ENCODE measurements at places on chromosomes 1 and 21.

DNA sequence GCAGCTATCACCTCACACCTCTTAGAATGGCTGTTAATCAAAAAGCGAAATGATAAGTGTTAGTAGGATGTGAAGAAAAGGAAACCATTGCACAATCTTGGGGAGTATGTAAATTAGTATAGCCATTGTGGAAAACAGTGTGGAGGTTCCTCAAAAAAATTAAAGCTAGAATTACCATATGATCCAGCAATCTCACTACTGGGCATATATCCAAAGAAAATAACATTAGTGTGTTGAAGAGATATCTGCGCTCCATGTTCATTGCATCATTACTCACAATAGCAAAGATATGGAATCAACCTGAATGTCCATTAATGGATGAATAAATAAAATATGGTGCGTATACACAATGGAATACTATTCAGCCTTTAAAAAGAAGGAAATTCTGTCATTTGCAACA lies 68.9 kb downstream of the SNRPE start:
- no peak for DNase-seq

DNA sequence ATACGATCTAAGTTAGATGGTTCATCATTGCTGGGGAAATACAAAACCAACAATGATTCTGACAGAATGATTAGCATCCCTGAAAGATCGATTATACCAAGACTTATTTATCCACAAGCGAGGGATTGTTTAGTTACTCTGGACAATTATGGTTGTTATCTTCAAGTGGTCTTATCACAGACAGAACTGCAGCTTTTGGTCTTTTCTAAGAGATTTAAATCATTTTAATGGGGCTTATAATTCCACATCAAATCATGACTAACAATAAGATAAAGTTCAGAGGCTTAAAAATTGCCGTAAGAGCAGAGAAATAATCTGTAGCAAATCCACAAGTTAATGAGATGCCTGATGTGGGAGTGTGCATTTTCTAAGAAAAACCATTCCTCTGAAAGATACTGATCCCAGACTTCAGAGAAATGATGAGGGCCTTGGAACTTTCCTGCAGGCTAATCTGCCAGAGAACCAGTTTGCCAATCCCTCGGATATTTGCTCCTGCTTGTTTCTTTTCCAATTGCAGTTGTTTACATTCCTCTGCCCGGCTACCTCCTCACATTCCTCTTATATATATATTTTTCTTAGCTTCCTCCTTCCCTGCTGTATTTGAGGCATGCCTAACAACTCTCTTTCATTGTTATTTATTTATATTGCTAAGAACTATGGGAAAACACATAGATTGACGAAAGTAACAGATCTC lies 134.8 kb downstream of the BACH1 start:
- DNase-seq, result no peak

DNA sequence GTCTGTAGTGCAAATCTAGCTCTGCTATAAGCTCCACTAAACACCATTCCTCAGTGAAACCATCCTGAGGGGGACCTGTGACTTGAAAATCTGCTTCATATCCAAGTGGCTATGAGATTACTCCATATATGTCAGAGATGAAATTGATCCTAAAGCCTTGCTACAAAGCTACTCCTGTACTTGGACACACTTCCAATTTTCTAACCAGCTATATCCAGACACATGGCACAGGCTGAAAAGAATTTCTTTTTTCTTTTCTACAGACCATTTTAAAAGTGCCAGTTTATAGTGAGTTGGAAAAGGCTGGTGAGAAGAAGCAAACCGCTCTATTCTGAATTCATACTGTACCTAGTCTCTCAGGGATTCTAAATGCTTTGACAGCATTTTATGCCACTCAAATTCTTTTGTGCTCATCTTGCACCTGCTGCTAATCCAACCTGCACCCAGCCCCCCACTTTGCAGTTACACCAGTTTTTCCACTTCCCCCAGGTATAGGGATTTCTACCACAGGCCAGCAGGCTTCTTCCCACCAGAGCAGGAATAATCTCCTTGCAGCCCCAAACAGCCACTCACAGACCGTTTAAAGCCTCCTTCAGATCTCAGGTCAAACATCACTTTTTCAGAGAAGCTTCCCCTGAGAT lies 112.5 kb downstream of the RERE start:
- DNase-seq, result no peak

GRCh38 chr21:44338971-44339910 lies at the start of gene CFAP410:
Gene CFAP410 (minus strand): TSS chr21:44339390. CDS start chr21:44339194, 196 bp downstream.
- DNase-seq, result peak; percentile 95

DNA sequence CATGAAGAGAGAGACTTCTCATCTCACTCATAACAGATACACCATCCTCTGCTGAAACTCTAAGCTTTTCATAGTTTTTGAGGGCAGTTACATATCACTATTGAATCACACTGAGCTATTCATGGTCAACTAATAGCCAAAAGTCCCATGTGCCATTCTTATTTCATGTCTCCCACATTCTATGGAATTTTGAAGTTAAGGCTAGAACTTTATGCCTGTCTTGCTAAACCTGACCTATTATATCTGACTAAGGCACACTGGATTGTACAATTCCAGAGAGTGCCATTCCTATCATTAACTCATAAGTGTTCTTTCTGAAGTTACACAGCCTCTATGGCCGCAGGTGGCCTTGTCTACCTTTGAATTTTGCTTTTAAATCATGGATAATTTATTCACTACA lies 254.3 kb downstream of the PTPRC start:
- no peak for DNase-seq

DNA sequence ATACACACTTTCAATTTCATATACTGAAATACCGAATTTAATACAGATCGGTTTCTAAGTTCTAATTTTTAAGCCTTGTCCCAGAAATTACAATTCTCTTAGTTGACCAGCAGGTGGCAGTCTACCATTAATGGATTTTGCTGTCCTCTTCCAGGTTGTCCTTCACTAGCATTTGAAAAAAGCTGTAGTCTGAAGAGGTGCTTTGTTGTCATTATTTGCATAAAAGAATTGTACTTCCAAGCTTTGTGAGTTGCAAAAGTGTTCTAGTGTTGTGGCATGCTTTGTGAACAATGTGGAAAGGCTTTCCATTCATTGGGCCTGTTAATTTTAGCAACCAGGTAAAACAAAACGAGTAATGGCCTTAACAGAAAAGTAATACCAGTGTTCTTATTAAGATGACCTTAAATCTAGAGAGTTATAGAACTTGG lies 193.6 kb downstream of the RPS6KC1 start:
- peak; percentile 25 for DNase-seq

DNA sequence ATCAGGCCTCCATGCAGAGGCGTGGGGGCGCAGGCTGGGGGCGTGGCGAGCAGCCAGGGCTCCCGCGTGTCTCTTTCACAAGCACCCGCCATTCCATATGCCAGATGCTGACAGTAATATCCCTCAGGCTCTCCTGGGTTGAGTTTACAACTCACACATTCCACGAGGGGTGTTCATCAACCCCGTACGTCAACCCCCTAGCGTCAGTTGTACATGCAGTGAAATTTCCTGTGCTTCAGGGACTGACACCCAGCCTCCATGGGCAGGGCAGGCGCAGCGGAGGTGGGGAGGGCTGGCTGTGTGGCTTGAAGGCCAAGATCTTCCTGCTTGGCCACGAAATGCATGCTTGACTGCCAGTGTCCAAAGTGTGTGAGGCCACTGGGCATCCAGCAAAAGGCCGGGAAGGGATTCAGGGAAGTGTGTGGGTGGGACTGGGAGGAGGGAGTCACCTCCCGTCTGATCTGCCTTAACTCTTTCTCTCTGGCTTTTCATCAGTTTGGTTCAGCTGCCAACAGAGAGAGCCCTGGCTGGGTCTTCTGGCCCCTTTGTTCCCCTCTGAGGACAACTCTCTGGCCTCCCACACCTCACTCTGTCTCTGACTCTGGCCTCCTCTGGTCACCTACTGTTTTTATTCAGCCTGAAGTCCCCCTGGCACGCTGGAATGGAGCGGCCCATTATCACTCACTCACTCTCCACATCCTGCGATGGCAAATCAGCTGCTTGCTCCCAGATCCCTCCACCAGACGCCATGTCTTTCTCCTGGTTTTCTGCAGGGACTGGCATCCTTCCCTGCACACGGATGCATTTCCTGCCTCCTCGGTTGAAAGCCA lies 33.8 kb downstream of the CLIC6 start:
- no peak for DNase-seq

- peak; percentile 54 for DNase-seq
Observed at GRCh38 chr1:213761845-213762407, 225.8 kb upstream of the PROX1 start.

- no peak for DNase-seq
Observed at GRCh38 chr1:14443164-14443787, 155.2 kb upstream of the KAZN start.

DNA sequence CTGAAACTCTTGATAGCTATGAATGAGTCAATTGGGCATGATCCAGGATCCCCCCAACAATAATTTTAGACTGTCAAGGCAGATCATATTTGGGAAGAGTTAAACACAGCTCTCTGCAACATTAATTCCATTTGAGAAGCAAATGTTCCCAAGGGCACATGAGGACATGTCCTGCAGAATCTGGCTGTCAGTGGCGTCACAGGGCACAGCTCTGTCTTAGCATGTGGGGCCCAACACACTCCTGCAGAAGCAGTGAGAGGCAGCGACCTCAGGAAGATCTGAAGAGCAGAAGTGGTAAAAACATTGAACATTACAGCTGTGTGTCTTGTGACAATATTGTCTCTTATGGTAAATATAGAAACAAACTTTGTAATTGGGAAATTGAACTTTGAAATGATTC lies 197.1 kb upstream of the PBX1 start:
- no peak for DNase-seq

Data from activated naive CD4-positive, alpha-beta T cell treated with anti-CD3 and anti-CD28 coated beads, Interleukin-2, amount 10 ng/mL, durations not matched to agents 7 days and 5 days (primary cell).